SK-N-DZ (cell line): ENCODE measurements at places on chromosomes 6 and 20.
A peak's percentile ranks its signal among the peaks of the same experiment; 100 is the strongest.

- DNase-seq: no peak
These were observed 75.2 kb upstream of the ADGRF1 start for GRCh38 chr6:47117314-47117713.

GRCh38 chr20:62548471-62548870 is 72.7 kb upstream of the GATA5 start:
- no peak for DNase-seq

GRCh38 chr6:55304747-55305146 is 22.5 kb upstream of the GFRAL start:
- no peak for DNase-seq

DNA sequence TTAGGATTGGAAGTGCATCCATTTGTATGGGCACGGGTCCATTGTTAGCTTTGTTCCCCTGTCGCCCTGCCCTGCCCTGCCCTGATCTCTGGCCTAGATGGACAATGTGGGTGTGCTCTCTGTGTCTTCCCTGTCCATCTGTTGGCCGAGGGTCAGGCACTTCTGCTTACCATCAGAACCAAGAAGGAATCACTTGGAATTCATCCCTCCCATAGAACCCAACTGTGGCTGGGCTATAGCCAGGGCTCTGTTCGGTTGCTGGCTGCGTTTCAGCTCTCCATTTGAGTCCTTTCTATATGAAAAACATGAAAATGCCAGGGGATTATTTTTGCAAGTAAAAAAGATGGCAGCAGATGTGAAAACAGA is 26.6 kb upstream of the TULP4 start:
- DNase-seq: no peak

GRCh38 chr6:87078983-87079616 is 15.8 kb downstream of the CGA start:
- peak; percentile 92 for DNase-seq

DNA sequence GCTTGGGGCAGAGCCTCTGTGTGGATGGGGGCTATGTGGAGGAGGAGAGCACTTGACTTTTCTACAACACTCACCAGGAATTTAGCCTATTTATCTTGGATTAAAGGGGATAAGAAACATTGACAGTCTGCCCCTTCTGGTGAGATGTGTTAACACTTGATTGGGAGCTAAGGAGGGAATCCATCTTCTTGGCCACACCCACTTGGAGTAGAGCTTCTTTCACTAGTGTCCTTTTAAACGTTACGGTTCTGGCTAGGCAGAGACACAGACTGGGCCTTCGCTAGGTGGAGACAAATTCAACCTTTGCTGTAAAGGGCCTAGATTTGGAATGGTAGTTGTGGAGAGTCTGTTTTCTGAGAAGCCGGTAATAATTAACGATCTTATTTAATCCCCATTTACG is 15.5 kb upstream of the TPBG start:
- peak; percentile 24 for DNase-seq

GRCh38 chr6:4487538-4487937 is 288.7 kb upstream of the CDYL start:
- no peak for DNase-seq

DNA sequence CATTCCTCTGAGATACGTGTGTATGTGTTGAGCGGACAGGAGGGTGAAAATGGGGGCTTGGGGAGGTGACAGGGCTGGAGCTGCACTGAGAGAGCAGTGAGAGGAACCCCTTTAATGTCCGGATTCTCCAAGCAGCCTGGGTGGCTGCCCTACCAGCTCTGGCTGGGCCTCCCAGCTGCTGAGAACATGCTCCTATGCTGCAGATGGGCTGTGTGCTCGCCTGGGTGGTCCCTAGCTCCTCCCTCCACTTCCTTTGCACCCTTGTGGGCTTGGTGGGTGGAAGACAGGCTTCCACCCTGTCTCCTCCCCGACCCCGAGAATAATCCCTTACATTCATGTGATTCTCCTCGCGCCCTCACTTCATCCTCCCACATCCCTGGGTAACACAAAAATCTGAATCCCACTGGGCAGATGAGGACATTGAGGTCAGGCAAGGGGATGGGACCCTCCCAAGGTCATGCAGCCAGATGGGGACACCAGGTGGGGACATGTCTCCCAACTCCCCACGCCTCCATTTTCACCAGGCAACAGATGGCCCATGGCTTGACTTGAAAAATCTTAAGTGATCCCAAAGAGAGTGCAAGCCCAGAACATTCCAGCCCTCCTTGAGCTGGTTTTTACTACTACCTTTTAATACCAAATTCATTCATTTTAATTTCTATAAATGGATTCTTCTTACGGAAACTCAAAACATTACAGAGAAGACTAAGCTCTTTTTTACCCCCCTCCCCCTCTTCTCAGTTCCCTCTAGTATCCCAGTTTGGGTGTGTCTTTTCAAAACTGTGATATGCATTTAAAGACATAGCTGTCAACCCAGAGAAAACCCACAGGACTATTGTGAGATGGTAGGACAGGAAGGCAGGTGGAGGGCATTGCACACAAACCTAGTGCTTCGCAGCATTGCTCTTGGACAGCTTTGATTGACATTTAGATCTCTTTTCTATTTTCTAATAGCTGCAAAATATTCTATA is 5.0 kb upstream of the PDRG1 start:
- DNase-seq: no peak

- peak; percentile 86 for DNase-seq
These were observed at the start of the genes PSMA7 and SS18L1 for GRCh38 chr20:62143081-62143956. PSMA7 (minus strand) TSS chr20:62143394; CDS start chr20:62143303, 91 bp downstream. SS18L1 (plus strand) TSS chr20:62143769; CDS start chr20:62143821, 52 bp downstream.

DNA sequence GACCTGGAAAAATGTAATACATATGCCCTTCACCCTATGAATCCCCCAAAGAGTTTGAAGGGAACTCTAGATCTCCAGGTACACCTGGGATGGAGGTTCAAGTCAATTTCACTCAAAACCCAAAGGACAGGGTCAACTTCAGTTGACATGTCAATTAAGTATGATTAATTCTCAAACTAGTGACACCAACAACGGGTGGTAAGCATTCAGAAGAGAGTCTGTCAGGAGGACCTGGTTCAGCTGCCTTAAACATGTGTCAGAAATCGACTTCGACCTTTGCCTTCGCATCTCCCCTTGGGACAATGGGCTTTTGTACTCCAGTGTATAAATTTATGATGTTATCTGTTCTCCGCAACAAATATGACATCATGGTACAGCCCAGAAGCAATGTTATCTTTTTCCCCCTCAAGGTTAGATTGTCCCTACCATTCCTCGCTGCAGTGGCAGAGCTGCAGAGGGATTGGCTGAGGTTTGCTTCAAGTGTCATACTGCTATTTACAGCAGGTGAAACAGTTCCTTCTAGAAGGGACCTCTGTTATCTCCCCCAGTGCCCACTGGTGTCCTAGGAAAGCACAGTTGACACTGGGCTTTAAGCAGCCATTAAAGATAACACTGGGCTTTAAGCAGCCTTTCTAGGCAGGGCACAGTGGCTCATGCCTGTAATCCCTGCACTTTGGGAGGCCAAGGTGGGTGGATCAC is 94.7 kb upstream of the SNX9 start:
- peak; percentile 57 for DNase-seq

DNA sequence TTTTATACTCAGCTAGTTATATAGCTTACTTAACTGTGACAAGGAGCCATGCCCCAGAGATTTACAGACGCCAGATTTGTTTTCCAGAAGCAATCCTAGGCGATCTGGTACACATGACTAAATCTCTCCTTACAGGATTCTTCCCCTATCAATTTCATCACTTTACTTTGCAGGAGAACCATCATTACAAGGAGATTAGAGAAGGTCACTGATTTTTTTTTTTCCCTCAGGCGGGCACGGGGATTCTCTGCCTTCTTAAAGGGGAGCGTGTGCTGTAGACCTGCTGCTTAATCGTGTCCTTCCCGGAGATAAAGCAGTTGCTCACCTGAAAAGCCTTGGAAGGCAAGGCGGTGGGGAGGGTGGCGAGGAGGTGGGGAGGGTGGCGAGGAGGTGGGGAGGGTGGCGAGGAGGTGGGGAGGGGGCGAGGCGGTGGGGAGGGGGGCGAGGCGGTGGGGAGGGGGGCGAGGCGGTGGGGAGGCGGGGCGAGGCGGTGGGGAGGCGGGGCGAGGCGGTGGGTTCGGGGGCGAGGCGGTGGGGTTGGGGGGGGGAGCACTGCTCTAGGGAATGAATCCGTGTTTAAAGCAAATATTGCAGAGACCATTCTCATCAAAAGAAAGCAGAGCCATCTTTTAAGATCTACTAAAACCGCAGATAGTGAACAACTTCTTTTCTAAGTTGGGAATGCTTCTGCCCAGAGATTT is 14.3 kb upstream of the MRAP2 start:
- peak; percentile 47 for DNase-seq

DNA sequence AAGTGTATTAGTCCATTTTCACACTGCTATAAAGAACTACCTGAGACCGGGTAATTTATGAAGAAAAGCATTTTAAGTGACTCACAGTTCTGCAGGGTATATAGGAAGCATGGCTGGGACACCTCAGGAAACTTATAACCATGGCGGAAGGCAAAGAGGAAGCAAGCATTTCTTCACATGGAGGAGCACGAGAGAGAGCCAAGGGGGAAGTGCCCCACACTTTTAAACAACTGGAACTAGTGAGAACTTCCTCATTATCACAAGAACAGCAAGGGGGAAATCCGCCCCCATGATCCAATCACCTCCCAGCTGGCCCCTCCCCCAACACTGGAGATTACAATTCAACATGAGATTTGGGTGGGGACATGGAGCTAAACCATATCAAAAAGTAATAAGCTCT is 28.3 kb upstream of the B3GAT2 start:
- DNase-seq: no peak

GRCh38 chr6:160103825-160104100 is 17.9 kb upstream of the SLC22A1 start:
- DNase-seq: no peak

DNA sequence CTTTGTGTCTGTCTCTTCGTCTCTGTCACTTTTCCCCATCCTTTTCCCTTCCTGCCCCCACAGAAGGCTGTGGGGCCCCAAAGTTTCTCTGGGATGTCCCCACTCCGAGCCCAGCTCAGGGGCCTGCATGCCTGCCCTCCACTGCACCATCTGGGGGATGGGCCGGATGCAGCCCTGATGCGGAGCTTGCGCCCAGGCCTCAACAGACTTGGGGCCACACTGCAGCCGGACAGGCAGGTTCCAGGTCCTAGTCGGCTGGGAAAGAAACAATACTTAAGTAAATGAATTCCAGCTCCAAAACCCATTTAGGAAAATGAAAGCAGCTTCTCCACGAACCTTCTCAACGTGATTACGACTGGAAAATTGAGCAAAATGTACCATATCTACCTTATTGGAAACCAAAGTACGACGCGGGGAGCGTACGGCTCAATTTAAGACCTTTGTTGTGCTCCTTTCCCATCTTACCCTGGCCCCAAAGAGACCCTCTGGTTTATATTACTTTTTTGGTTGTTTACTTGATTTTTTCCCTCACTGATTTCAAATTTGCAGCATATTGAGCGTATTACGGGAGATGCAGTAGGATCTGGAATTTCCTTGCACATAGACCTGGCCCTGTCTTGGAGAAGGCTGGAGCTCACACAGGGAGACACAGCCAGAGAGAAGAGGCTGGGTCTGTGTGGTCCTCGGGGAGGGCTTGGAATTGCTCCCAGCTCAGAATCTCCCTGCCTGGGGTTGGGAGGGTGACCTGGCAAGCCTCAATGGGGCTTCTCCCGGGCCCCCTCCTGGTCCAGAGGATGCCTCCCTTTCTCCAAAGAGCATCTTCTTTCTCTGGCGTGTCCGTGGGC is 8.0 kb downstream of the FOXC1 start:
- no peak for DNase-seq

GRCh38 chr6:24990944-24991809 is 55.4 kb upstream of the RIPOR2 start:
- DNase-seq: no peak

GRCh38 chr20:24321973-24322372 is 147.5 kb upstream of the SYNDIG1 start:
- DNase-seq: no peak

DNA sequence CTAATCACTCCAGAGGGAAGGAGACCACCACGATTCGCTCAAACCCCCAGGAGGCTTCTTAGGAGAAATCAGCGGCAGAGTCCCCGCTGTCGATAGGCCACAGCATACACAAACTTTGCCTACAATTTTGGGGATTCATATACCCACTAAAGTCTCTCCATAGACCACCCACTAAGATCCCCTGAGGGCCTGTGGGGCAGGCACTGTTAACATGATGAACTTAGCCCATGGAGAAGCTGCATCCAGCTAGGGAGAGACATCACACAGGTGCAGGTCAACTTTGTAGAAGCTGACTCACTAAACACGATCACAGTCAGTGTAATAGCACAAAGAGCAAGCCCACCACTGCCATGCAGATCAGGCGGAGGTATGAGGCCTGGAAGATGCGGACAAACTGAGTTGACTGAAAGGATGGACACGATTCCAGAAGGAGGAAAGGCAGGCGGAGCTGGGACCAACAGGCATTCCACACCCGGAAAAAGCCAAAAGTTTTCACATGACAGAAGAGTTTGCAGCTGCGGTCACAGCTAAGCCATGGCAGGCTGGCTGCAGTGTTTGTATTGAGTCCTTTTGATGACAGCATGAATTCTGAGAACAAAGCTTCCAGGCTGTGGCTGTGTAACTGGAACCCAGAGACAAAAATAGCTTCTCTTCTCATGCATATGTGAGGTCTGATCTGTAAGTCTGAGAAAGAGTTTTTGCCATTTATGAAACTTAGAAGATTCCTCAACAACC is 75.7 kb upstream of the QKI start:
- DNase-seq: no peak

- DNase-seq: no peak
These were observed 30.5 kb upstream of the RIPK1 start for GRCh38 chr6:3037638-3038365.

GRCh38 chr6:15539722-15540270 is 123.0 kb downstream of the DTNBP1 start:
- DNase-seq: no peak

- DNase-seq: no peak
These were observed 126.3 kb downstream of the C6orf118 start for GRCh38 chr6:165183071-165183470.

GRCh38 chr20:23147964-23148730 is 62.0 kb upstream of the CD93 start:
- no peak for DNase-seq

DNA sequence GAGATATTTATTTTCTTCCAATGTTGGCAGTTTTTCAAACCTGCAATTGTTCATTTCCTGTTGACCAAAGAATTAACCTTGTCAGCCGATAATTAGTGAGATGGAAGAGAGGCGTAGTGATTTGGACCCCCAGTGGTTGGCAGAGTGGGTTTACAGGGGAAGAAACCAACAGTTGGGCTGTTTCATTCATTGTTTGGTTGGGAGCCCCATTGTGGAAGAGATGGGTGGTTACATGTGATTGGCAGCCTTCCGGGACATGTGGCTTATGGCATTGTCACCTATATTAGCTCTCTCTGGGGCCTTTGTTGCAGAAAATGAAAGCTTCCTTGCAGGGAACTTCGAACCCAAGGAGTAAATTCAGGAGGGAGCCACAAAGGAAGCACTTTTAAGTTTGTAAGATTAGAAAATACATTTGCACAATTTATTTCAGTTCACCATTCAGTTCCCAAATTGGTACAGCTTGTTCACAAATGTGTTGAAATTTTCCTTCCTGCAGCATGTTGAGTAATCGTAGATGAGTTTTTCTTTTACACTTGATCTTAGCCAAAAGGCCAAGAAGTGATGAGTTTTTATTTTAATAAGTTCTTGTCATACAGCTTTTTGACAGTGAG is 50.3 kb upstream of the CDKAL1 start:
- no peak for DNase-seq
